ENCODE measurements at places on chromosomes 16 and 17. TPM values are rescaled to one million over a fixed set of nuclear protein-coding genes. Genes with fewer than 3 reads are reported as not detected.

CCDC40 gene
- total RNA-seq = 1.3 TPM

MAP2K4 gene
- 43.6 TPM for total RNA-seq

NPIPB8 gene
- total RNA-seq = 0.39 TPM

ZNF263 gene
- total RNA-seq = 29.7 TPM

SYNGR3 gene
- 2.0 TPM for total RNA-seq

RNF166 gene
- 58.7 TPM for total RNA-seq

UNC13D gene
- total RNA-seq = 156 TPM

GPRC5C gene
- 2.1 TPM for total RNA-seq

NUDT21 gene
- total RNA-seq = 323 TPM

CCL8 gene
- not detected for total RNA-seq

ABCC12 gene
- total RNA-seq = not detected

FADS6 gene
- not detected for total RNA-seq

ALOX12 gene
- total RNA-seq = not detected

MFSD6L gene
- total RNA-seq = not detected

HBA2 gene
- not detected for total RNA-seq

KRTAP4-6 gene
- total RNA-seq = not detected

CCL16 gene
- not detected for total RNA-seq

TRAF7 gene
- 86.4 TPM for total RNA-seq

PERCC1 gene
- 0.25 TPM for total RNA-seq

MMP25 gene
- total RNA-seq = 0.99 TPM

KRTAP9-2 gene
- total RNA-seq = not detected

CMTM2 gene
- not detected for total RNA-seq

CCL7 gene
- not detected for total RNA-seq

ASGR1 gene
- 2.8 TPM for total RNA-seq

CDH1 gene
- total RNA-seq = 0.21 TPM

C1QTNF8 gene
- not detected for total RNA-seq

DRC7 gene
- not detected for total RNA-seq

NXN gene
- 0.48 TPM for total RNA-seq

PDILT gene
- total RNA-seq = not detected

OR4D1 gene
- 0.14 TPM for total RNA-seq

TPSG1 gene
- not detected for total RNA-seq

NAE1 gene
- 118 TPM for total RNA-seq

SDK2 gene
- 1.4 TPM for total RNA-seq

LRRC37A gene
- 1.5 TPM for total RNA-seq

PTGES3L gene
- total RNA-seq = 1.8 TPM

KRT25 gene
- not detected for total RNA-seq

ADAM11 gene
- 0.10 TPM for total RNA-seq

SLC16A5 gene
- 2.1 TPM for total RNA-seq

TMEM238L gene
- not detected for total RNA-seq

ALOX15B gene
- not detected for total RNA-seq

CD19 gene
- 2.1 TPM for total RNA-seq

EVI2A gene
- 42.7 TPM for total RNA-seq

METTL2A gene
- total RNA-seq = 34.6 TPM

CLEC18B gene
- total RNA-seq = 0.36 TPM

YBX2 gene
- 0.24 TPM for total RNA-seq

TSPAN10 gene
- total RNA-seq = 0.19 TPM

CDH13 gene
- not detected for total RNA-seq

AATK gene
- 0.26 TPM for total RNA-seq

KRTAP4-16 gene
- not detected for total RNA-seq

PRCD gene
- total RNA-seq = 0.66 TPM

CD2BP2 gene
- total RNA-seq = 60.7 TPM

ABAT gene
- 4.8 TPM for total RNA-seq

All from activated naive CD8-positive, alpha-beta T cell treated with anti-CD3 and anti-CD28 coated beads for 36 hours (primary cell).